ENCODE measurements at places on chromosomes 4 and X.

DNA sequence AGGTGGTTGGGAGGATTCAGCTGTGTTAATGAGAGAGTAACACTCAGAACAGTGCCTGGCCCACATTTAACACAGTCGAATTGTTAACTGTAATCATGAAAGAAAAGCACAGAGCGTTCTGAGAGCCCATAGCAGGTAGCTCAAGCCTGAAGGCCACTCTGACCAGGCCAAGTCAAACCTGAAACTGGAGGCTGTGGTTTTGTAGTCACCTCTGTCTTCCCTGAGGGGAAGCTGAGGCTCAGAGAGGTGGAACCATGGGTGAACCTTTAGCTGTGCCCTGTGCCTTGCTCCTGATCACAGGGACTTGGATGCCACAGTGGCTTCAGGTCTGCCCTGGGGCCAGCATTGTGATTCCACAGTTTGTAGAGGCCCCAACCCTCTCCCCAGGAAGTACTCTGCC lies 16.6 kb upstream of the UBA1 start:
- DNase-seq: no peak

DNA sequence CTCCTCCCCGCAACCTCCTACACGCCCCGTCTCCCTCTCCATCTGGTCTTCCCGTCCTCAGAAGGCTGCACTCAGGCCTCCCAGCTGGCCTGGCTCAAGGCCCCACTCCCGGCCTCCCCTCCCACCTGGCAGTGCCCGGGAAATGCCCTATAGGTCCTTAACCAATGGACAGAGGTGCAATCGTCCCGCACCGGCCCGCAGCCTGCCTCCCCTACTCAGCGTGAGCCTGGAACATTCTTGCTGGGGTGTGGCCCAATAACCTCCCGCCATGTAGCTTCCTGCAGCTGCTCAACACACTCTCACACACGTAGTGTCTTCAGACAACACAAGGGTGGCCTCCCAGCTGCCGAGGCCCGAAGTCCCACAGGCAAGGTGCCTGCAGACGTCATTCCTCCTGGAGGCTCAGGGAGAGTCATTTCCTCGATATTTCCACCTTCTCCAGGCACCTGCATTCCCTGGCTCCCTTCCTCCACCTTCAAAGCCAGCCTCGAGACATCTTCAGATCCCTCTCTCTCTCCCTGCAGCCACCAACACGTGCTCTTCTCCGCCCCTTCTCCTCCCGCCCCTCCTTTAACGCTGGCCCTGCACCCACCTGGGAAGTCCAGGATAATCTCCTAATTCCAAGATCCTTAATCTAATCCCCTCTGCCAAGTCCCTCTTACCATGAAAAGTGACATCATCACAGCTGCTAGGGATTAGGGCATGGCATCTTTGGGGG lies 56.2 kb downstream of the ADRA2C start:
- DNase-seq: no peak

DNA sequence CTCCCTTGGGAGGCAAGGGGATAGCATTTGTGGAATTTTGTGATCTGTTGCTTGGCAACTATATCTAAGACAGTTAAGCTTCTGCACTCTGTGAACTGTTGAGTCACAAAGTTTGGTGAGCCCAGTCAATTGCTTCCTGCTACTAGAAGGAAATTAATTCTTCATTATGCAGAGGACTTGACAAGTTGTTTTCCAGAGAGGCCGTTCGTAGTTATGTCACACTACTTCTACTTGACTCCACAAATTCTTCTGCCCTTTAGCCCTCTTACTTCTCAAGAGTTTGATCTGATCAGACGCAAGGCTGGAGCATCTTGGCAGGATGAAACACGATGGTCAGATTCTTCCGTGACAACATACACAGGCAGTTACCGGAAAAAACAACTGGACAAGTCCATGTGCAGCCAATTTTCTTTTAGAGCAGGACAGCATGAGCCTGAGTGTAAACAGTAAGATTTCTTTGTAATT lies at the start of gene C4orf51:
Gene C4orf51, plus strand, starts transcription at position 156 of the 465 bp plus-strand sequence. Its CDS starts 58 bp downstream, at position 214.
- no peak for DNase-seq

GRCh38 chrX:10755439-10756334 lies 135.3 kb upstream of the MID1 start:
- DNase-seq: no peak

GRCh38 chr4:141768954-141769353 lies 132.6 kb downstream of the IL15 start:
- no peak for DNase-seq

DNA sequence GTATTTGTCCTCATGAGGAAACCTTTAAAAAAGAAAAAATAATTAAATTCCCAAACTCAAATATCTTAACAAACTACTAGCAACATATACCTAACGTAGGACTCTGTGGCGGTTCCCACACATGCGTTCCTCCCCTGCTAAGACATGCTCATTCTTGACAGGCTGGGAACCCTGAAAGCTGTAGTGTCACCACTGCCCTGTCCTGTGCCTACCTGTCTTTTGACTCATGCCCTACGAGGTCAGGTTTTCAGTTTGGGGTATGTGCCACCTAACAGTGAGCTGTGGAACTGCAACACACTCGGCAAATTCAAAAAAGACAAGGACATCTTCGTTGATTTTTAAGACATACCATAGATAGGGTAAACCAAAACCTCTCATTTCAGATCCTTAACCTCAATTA lies 17.8 kb downstream of the IDS start:
- no peak for DNase-seq

DNA sequence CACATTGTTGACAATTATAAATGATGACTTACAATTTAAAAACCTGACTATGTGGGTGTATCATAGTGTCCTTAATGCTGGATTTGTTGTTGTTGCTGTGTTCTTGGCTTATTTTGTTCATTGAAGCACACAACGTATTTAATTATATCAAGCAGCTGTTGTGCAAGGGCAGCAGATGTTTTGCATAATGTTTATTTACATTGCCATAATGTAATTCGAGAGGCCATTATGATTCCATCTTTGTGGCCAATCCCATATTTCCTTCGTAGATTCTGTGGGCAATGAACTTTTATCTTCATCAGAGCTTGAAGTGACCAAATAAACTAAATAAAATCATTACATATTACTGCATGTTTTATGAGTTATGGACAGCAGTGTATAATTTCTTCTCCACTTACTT lies 422.6 kb upstream of the GALNTL6 start:
- DNase-seq: no peak

- no peak for DNase-seq
These were observed 51.3 kb downstream of the EMCN start for GRCh38 chr4:100466501-100466900.

DNA sequence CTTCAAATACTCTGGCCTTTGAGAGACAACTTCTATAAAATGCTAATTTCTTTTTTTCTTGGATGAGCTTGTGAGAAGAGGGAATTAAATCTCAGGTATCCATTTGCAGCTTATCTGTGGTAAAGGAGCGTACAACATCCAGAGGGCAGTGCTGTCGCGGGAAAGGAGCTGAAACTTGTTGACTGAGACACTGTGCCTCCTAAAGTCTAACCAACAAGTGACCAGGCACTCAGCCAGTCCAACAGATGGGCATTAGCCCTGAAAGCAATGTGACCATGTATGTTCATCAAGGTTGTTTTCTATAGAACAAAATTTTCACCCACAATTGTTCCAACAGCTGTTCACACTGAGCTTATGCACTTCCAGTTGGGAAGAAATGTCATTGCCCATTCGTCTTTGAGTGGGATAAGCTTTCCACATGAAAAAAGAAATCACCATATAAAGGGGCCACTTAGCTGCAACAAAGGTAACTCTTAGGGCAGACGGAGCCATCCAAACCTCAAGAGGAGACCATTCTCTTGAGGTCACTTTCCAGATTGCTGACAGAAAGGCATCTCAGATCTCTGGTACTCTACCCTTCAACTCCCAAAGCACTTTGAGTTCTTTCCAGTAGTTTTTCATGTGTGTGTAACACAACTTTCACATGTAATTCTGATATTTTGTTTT lies 244.8 kb upstream of the NEIL3 start:
- DNase-seq: no peak

DNA sequence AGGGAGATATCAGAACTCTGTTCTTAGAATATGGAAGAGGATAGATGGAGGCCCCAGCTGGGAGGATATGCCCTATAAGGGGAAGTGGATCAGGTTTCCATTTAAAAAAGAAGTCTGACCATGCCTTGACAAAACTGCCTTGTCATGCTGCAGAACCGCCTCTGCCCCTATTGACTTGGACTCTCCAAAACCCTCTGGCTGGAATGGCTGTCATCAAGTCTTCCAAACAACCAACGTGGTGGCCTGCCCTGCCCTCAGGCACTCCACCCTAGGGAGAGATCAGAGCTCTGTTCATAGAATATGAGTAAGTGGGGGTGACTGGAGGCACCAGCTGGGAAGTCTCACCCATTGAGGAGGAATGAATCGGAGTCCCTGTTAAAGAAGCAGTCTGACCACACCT lies 114.9 kb downstream of the VSIG4 start:
- no peak for DNase-seq

DNA sequence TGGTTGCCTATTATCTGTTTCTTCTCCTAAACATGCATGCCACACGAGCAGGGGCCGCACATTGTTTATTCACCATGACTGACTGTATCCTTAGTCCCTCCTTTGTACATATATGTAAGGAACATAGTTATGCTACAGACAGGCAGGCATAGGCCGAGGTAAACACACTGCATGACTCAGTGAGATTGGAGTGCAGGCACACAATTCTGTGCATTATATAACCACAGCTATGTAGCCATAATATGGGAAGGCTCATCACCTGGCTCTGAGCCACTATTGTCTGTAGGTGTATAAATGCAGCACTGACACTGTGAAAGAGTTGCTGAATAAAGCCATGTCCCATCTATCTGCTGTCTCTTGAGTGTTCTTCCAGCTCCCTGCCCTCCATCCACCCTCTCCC lies 431.6 kb downstream of the IDS start:
- DNase-seq: no peak

DNA sequence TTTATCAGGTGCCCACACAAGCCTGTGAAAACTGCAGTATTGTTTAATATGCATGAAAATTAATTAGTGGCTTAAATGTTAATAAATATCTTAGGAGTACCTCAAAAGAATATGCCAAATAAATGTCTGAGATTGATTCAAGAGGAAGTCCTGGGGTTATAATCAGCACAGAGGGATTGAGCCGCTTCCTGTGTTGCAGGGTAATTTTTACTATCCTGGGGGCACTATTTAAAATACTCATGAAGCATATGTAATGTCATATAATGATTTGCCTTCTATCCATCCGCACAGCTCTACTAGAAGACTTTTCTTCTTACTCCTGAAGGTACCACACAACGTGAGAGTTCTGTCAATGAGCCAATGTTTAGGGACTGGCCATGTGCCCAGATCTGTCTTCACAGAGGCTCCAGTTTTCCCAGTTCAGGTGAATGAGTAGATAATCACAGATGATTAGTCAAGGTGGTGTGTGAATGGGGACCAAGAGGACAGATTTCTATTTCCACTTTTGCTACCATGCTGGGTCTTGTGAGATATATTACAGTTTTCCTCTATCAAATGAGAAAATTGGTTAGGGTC lies 233.3 kb downstream of the USP46 start:
- DNase-seq: no peak

- no peak for DNase-seq
These were observed 6.8 kb upstream of the IQSEC2 start for GRCh38 chrX:53288189-53288588.

DNA sequence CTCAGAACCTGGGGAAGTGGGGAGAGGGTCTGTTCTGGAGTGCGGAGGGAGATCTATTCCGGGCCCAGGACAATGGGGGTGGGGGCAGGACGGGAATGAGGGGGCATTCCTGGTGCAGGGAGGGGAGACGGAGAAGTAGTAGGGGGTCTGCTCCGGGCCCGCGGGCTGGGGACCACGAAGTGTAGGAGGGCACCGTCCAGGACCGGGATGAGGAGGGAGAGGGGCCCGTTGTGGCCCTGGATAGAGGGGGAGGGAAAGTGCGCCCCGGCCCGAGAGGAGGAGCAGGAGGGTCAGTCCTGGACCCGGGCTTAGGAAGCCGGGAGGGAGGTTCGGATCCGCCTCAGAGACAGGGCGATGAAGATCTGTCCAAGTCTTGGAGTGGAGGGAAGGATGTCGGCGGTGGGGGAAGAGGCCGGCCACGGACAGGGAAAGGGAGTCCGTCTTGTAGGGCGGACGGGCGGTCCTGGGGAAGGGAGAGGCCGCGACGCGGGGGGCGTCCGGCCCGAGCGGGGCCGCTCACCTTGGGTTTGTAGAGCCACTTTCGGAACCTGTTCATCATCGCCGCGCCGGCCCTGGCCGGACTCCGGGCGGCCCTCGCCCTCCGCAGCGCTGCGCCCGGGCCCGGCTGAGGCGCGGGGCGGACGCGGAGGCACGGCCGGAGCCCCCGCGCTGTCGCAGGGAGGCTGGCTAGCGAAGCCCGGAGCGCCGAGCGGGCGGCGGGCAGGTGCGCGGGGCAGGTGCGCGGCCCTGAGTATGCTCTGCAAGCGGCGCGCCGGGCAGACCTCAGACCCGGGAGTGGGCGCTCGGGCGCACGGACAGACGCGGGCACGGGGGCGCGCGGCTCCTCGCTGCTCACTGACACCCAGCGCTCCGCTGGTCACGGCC lies at the start of gene ZFYVE28:
Gene ZFYVE28, minus strand, starts transcription at position 881 of the 885 bp plus-strand sequence. Its CDS starts 322 bp downstream, at position 559.
- DNase-seq: no peak

DNA sequence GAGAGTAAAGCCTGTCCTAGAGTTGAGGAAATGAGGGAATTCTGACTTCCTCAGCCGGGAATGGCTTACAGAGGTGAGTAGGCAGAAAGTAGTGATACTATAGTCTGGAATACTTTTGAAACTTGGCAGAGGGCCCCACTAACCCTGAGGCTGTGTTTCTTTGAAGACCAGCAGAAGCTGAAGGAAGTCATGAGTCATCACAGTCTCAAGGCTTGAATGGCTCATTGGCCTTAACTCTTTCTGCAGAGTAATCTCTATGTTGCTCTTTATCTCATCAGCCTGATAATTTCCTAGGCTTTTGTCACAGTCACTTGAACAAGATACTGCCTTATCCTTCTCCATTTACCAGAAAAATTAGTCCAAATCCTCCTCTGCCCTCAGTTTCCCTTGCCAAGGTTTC lies 80.8 kb downstream of the ANKRD50 start:
- no peak for DNase-seq

DNA sequence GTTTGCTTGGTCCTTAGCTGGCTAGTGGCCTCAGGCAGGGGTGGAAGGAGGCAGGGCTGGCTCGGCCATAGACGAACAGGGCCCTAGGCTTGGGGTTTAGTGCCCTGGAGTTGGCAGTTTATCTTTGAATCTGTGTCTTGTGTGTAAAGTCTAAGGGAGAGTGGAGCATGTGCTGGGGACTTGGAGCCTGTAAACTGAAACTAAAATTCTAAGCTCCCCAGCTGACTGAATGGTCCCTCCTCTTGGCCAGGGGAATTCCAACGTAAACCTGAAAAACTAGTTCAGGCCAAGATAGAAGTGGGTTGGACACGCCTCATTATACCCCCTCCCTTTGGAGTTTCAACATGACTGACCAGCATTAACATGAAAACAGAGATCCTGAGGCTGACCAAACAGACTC lies 46.1 kb upstream of the GPR78 start:
- no peak for DNase-seq

- no peak for DNase-seq
These were observed 104.6 kb downstream of the TNIP2 start for GRCh38 chr4:2651546-2651945.

- no peak for DNase-seq
These were observed 26.0 kb downstream of the SMAD1 start for GRCh38 chr4:145507636-145508035.
